ENCODE measurements at places on chromosomes 2 and 18.

DNA sequence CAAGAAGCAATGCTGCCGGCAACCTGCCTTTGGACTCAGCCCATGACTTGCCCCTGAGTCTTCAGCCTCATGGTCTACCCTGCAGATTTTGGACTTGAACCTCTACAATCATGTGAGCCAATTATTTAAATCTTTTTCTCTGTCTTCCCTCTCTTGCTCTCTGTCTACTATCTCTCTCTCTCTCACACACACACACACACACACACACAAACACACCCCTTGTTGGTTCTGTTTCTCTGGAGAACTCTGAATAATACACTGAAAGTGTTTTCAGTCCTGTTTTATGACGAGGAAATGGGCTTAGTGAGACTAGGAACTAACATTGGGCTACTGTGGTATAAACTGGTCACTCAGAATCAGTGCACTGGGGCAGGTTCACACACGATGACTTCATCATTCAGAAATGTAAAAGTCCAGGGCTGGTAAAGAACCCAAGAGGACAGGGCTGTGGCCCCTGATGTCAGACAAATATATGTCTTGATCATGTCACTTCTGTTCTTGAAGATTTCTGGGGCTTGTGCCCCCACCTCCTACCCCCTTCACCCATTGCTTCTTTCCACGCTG, 266.1 kb upstream of the SIX2 start:
- peak; percentile 24 for DNase-seq

- DNase-seq, result no peak
These were observed 18.2 kb upstream of the DUSP2 start for GRCh38 chr2:96163415-96163767.

- no peak for DNase-seq
These were observed 4.5 kb upstream of the GAL3ST2 start for GRCh38 chr2:241772063-241772499.

DNA sequence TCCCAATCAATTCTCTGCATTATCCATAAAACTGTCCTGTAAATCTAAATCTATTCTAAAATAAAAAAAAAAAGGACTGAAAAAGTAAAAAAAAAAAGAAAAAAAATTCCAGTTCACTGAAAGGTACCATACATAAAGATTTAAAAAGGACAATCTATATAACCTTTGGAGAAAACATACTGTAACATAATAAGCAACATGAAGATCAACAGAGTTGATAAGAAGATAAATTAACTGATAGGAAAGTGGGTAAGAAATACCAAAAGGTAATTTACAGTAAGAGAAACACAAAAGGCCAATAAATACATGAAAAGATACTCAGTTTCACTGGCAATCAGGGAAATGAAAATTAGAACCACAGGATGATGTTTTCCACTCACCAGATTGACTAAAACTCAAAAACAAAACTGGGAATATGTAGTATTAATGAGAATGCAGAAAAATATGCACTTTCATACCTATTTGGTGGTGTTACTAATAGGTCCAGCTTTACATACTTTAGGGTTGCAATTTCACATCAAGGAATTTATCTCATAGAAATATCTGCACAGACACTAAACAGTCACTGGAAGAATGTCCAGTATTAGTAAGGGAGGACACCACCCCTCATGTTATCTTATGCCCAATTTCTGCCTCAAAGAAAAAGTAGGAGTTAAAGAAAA, 48.3 kb upstream of the SEMA4C start:
- no peak for DNase-seq

GRCh38 chr2:120445449-120446143, 99.7 kb downstream of the INHBB start:
- DNase-seq, result no peak

GRCh38 chr2:44244135-44244871, 31.0 kb upstream of the SLC3A1 start:
- peak; percentile 72 for DNase-seq

DNA sequence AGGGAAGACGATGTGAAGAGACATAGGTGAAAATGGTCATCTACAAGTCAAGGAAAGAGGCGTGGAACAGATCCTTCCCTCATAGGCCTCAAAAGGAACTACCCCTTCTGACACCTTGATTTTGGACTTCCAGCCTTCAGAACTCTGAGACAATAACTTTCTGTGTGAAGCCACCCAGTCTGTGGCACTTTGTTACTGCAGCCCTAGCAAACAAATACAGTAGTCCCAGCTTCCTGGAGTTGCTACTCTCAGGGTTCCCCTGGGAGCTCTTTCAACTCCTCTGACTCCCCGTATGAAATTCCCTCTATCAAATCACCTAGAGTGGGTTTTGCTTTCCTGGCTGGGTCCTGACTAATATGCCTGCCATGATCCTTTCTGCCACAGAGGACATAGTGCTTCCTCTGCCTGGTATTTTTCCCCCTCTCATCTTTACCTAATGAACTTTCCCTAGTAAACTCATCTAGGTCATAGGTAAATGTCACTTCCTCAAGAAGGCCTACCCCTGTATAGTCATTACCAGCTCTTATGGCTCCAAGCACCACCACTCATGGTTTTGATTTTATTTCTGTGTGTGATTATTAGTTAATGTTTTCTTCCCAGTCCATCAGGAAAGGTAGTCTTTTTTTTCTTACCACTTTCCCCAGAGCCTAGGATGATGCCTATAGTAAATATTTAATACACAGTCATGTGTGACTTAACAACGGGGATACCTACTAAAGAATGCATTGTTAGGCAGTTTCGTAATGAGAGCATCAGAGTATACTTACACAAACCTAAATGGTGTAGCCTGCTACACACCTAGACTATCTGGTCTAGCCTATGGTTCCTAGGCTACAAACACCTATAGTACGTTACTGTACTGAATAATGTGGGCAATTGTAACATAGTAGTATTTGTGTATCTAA, 111.5 kb upstream of the LGALSL start:
- DNase-seq, result no peak

- DNase-seq, result no peak
These were observed 250.1 kb upstream of the DPP10 start for GRCh38 chr2:114192362-114192761.

DNA sequence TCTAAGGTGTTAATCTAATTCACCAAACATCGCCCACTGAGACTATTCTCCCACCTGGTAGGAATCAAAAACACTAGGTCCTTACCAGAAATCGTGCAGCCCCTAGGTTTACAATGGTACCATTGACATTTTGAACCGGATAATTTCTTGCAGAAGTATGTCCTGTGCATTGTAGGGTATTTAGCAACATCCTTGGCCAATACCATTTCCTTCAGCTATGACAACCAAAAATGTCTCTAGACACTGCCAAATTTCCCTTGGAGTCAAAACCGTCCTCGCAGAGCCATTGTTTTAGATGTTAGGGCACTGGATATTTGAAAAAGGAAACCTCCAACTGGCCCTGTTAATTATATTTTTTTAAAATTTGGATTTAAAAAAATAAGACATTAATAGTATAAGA, 3.8 kb downstream of the VPS54 start:
- DNase-seq, result no peak

DNA sequence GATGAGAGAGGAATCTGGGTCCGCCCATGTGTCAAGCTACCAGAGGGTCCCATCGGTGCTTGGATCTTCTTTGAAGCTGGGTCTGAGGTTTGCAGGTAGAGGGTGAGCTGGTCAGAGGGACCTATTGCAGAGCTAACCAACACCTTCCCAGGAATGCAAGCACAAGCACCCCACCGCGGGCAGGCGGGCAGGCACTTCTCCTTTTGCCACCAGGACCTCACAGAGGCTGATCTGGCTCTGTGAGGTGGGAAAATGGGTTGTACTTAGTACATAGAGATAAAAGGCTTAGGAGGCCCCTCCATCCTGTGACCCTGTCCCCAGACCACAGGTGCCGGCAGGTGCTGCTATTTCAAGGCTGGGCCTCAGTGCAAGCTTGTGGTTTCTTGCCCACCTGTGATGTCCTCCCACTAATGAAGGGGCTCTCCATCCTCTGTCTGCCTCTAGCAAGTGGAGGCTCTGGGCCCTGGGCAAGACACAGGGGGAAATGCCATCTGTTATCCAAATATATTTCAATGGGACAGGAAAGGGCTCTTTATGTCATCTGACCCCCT, 31.4 kb upstream of the IL37 start:
- no peak for DNase-seq

DNA sequence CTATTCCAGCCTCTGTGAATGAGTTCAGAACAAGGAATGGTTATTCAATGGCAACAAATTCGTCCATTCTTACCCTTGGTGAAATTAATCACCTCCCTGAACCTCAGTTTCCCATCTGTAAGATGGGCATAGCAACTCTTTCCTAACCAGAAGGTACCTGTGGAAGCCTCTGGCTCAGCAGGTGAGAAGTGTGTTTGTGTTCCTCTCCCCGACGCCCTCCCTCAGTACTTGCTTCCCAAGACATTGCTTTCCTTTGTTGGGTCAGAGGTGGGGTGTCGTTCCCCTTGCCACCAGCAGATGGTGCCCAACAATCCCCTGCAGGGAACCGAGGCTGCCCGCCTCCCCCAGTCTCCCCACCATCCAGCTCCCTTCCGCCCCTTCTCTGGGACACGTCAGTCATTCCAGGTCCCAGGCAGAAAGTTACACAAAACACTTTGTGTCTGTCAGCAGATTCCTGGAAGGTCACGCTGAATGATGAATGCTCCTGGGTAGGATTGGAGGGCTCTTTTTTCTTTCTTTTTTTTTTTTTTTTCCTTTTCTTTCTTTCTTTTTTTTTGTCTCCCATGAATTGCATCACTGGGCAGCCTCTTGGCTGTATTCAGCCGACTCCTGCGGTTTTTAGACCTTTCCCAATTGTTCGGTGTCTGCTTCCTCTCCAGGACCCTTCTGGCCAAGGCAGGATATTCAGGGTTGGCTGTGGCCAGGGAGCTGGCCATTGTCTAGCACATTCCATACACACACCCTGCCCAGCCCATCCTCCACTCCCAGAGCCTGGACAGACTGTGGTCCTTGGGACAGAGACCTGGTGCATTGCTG, 117.3 kb downstream of the LPIN1 start:
- peak; percentile 93 for DNase-seq

- DNase-seq, result no peak
These were observed 15.8 kb downstream of the NDUFS1 start for GRCh38 chr2:206143451-206143850.

GRCh38 chr18:63293935-63294334, 25.6 kb downstream of the BCL2 start:
- no peak for DNase-seq

GRCh38 chr18:46715062-46715461, 41.8 kb downstream of the ST8SIA5 start:
- no peak for DNase-seq

DNA sequence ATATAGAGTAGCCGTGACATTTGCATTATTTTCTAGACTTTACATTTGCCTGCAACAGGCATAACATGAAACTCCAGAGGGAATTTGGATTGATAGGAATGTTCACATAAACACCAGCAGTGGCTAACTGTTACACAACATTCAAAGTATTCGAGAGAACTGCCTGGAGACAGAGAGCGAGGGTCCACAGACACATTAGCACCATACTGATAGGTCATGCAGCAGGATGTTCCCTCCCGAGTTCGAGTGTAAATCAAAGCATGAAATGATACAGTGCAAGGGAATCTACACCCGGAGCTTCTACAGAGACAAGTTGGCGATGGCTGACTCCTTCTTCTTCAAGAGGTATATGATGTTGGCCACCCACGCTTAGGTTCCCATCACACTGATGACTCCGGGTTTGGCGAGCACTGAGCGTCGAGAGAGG, 89.5 kb downstream of the COL6A3 start:
- no peak for DNase-seq

DNA sequence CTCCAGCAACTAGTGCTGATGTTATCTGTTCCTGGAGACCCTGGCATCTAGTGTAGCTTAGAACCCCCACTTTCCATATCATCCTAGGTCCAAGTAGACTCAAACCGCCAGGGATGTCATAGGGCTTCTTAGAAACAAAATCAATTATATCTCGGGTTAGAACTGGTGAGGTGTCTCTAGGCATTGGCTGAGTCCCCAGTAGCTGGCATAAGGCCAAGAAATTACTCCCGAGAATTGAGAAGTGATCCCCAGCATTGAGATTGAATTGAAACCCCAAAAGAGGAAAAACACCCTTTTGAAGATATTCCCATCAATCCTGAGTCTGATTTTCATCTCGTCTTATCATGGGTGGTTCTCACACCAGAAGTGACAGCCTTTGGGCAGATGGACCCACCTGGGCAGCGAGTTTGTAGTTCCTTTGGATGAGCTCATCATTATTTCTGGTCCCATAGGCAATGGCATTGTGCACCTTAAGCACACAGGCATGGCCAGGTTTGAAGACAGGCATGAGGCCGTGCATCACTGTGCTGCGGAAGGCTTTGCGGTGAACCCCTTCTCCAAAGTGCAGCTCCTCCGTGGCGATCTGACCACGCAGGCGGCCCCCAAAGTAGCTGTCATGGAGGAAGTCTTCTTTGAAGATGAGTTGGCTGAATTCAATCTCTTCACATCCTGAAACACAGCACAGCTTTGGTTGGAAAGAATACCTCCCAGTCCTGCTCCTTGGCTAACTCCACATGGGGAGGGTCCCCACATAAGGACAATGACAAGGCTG, 112.2 kb downstream of the ALPK2 start:
- no peak for DNase-seq

DNA sequence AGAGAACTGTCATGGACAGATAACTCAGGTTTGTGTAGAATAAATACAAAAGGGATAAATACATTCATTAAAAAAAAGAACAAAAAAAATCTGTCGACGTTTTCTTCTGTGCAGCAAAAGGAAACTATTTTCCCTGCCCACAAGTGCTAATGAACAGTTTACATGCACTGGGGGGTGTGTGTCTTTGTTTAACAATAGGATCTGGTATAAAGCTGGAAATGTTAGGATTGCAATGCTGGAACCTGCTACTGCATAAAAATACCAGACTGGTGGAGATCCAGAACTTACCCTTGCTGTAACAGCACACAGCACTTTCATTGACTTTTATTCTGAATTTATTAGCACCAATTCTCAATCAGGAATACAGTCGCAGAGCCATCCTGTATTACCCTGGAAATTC, 84.6 kb upstream of the THOC1 start:
- no peak for DNase-seq

GRCh38 chr2:23703037-23703582, 223.8 kb downstream of the ATAD2B start:
- peak; percentile 50 for DNase-seq

DNA sequence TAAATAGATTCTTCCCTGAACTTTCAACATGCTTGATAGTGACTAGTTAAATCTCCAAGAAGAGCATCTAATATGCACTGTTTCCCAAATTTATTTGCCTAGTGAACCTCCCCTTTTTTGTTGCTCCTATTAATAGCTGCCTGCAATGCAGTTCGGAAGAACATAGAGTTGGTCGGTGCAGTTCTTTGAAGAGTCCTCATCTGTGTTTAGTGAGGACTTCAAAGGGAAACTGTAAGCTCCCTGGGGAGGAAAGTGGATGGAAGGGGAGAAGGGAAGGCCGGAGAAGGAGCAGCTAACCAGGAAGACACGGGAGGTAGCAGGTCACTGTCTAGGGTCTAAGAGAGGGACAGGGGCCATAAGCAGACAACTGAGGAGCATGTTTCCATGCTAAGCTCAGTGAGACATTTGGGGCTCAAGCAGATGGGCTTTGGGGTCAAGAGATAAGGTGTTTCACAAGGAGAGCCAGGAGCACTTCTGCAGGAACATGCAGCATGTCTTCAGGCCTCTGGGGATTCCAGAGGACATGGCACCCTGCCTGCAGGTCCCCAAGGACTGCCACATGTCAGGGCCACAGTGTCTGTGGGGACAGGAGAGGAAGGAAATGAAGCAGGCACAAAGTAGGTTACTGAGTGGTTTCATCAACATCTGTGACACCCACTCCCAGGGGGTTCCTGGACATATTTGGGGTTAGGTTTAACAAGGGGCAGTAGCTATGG, 48.7 kb upstream of the ANXA4 start:
- no peak for DNase-seq

- DNase-seq, result no peak
These were observed 76.5 kb downstream of the ARL4C start for GRCh38 chr2:234420408-234420807.
